ENCODE measurements at places on chromosomes 4 and X.

DNA sequence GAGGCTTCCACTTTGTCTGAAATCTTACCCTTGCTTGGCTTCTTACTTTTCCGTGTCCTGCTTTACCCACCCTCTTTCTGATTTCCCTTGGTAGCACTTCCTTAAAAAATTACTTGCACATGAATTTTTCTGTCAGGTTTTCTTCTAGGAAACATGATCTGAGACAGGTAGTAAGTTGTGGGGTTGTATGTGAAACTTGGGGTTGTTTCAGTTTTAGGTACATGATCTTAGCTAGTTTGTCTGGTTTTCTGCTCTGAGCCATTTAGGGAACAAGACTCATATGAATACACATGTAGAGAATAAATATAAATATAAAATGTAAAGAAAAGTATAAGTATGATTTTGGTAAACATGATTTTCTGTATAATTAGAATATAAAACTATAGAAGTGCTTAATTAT, 17.4 kb upstream of the ARMCX2 start:
- DNase-seq: no peak

- no peak for DNase-seq
These were observed 127.5 kb upstream of the NRK start for GRCh38 chrX:105694839-105695238.

- no peak for DNase-seq
These were observed 75.0 kb upstream of the GNPDA2 start for GRCh38 chr4:44801384-44801783.

- no peak for DNase-seq
These were observed 323.9 kb upstream of the CASK start for GRCh38 chrX:42247241-42247640.

DNA sequence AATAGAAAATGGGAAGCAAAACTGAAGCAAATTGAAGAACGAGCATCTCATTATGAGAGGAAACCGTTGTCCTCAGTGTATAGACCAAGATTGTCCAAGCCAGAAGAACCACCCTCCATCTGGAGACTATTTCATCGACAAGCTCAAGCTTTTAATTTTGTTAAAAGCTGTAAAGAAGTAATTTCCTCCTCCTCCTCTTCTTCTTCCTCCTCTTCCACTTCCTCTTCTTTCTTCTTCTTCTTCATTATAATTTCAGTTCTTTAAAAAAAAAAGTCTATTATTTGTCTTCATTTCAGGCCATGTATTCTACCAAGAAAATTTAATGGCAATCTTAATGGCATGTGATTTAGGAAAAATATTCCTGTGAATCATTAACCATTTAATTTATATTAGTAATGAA, 7.6 kb downstream of the PRIMPOL start:
- no peak for DNase-seq

- DNase-seq: no peak
These were observed 92.8 kb upstream of the CCDC160 start for GRCh38 chrX:134144231-134144630.

DNA sequence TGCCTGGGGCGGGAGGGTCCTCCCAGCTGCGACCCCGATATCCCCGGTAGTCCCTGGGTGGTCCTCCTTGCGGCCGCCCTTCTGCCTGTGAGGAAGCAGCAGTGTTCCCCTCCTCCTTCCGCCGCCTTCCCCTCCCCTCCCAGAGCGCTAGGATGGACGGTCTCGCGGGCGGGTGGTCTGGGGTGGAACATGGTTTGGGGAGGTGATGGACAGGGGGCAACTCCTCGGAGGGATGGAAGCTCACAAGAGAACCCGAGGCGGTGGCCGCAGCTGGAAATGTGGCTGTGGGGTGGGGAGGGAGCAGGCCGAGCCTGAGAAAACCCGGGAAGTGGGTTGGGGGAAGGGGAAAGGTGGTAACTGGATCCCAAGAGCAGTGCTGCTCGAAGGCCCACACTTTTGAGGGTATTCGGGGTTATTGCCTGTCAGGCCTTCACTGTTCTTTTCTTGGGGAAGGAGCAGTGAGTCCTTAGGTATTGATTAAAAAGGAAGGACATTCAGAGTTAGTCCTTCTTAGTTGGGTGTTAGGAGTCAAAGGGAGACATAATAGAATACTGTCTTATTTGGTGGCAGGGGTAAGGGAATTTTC, 581 bp downstream of the UBE2K start:
- DNase-seq: no peak

DNA sequence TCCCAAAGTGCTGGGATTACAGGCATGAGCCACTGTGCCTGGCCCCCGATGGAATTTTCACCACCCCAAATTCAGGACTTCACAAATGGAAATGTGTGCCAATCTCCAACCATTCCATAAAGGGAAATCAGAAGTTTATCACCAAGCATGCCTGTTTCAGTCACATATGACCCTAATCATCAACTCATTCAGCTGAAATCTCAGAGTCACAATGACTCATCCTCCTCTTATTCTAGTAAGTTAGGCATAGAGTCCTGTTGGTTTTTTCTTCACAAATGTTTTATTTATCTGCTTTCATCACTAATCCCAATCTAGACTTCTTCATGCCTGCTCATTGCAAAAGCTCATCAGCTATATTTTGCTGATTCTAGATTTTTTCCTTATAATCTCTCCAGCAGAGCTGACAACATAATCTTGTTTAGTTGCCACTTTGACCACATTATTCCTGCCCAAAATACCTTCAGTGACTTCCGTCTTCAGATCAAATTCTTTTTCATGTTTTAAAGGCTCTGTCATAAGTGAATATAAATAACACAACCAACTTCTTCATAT, 83.3 kb downstream of the SLC7A11 start:
- no peak for DNase-seq

DNA sequence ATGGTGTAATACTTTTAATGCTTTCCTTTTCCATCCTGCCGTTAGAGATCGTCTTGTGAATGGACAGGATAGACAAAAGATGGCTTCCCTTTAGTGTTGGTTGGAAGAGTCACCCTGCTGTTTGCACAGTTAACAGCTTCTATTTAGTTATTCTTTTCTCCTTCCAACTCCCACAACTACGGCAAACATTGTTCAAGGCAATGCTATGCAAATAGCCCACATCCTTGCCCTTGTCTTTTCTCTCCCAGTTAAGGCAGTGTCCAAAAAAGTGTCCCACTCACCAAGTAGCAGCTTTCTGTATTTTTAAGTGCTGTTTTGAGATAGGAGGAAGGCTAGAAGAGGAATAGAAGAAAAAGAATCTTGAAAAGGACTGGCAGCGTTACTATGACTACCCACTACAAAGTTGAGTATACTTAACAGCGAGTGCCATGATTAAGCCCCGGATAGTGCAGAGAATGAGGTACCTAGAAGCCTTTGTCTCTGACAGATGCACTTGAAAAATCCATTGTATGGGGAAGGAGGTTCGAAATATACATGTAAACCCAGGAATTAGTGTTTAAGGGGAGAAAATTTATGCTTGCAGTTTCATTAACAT, 12.1 kb upstream of the RUFY3 start:
- no peak for DNase-seq

DNA sequence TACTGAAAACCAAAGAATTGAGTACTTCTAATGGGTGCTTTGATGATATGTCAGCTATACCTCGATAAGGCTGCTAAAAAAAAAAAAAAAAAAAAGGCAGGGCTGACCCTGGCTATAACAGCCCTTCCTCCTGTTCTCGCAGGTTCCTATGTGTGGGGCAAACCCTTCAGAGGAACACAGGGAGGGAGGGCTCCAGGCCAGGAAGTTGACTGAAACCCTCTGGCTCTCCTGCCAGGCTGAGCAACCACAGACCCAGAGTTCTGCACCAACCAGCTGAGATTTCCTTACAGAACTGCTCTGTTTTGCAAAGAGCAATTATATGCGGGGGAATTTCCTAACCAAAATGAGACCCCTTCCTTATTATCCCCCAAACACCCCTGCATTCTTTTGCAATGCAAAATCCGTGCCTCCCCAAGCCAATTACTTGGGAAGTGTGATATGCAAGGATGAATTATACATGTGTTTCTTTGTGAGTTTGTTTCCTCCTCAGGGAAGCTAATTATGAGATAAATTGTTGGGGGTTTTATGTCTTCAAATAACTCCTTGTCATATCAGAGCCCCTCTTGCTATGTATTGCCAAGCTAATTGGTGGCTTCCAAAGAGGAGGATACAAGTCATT, 45.6 kb downstream of the PDHA1 start:
- DNase-seq: no peak

GRCh38 chr4:161186750-161187149, 977.0 kb downstream of the FSTL5 start:
- DNase-seq: no peak

DNA sequence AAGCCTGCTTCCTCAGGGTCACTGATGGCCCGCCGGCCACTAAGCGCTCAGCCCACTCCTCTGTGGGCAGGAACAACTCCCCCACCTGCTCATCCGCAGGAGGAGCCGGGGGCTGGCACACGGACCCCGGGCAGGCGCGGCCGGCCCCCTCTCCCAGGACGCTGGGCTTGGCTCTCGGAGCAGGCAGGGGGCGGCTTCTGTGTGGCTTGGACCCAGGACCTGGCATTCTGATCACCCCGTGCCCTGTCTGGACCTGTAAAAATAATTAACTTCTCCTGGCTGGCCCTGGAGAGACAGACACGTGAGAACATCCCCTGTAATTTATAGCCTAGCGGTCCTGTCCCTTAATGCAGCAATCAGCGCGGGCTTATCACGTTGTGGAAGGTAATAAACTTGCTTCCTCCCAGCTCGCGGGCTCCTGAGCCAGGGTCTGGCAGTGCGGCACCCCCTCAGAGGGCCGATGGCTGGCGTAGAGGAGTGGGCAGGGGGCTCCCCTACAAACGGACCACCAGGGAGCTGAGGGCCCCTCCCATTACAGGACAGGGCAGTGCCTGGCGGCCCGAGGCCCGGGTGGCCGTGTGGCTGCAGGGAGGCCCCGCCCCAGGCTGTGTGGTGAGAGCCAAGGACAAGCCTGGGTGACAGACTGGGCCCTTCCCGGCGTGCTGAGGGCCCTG, 84.5 kb upstream of the NKX1-1 start:
- DNase-seq: no peak

DNA sequence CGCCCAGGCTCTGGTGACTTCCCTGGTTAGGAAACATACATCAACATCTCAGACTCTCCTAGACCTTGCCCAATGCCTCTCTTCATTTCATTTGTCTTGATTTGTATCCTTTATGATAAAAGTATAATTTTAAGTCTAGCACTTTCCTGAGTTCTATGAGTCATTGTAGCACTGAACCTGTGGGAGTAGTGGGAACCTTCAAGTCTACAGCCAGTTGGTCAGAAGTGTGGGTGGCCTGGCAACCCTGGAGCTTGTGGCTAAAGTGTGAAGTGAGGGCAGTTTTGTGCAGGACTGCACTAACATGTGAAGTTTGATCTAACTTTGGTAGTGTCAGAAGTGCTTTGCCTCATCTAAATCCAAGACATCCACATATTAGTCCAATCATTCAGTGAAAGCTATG, 259.3 kb upstream of the IGFBP7 start:
- DNase-seq: no peak

DNA sequence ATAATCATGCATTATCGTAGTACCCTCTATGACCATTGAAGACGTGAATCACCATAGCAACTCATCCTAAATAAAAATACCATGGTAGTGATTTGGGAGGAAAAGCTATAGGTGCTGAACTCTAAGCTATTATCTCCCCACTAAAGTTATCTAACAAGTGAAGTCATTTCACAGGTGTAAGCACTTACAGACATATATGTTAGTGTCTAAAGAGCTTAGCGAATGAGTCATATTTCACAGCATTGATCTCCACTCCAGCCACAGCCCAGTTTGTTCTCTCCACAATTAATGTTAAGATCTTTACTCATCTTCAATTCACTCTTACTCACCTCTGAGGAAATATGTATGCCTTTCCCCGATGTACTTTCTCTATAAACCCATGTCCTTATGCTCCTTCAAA, 57.0 kb downstream of the DCAF8L1 start:
- DNase-seq: no peak

- DNase-seq: no peak
These were observed 60.9 kb upstream of the SORBS2 start for GRCh38 chr4:185872747-185873380.

- DNase-seq: no peak
These were observed 173.8 kb upstream of the DCAF12L2 start for GRCh38 chrX:126339928-126340327.

DNA sequence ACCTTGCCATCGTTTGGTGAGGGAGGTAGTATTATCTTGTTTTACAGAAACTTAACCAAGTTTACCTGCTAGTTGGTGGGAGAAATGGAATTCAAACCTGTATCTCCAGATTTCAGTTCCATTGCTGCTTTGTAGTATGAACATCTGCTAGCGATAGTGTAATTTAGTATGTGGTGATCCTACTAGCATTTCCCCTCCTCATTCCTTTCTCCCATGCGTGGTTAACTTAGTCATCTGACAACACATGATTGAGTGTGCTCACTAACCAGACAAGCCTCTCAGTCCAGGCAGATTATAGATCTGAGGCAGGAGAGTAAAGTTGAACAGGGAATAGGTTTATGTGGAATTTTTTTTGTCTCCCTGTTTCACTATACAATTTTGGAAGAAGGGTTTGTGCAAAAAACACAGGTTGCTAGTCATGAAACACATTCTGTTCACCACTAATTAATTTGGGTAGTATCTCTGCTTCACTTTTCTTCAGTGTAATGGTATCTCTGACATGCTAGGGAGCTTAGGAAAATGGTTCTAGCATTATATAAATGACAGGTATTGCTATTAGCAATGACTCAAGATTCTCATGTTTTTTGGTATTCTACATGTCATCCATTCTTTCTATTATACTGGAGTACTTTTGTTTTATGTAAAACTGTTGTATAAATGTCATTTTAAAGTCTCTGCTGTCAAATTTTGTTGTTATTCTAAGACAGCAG, 21.7 kb downstream of the RBPJ start:
- no peak for DNase-seq

- no peak for DNase-seq
These were observed 298.0 kb downstream of the C4orf33 start for GRCh38 chr4:129393976-129394375.

DNA sequence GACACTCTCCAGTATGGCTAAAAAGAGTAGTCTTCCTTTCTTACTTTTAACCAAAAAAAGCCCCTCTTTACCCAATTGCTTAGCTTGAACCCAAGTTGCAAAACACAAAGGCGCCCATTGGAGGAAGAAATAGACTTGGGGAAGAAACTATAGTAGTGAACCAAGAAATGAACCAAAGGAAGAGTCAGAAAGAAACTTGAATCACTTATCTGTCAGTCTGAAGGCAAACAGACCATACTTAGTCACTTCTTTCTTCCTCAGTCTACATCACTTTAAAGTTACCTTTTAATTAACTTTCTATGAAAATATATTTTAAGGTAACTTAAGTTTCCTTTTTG, 161.4 kb upstream of the GIMD1 start:
- DNase-seq: no peak

GRCh38 chrX:39591099-39591498, 506.7 kb downstream of the BCOR start:
- DNase-seq: no peak

- peak; percentile 73 for DNase-seq
These were observed 13.5 kb downstream of the NSUN7 start for GRCh38 chr4:40763228-40763716.

GRCh38 chr4:77009511-77010115, 60.1 kb downstream of the SEPTIN11 start:
- DNase-seq: no peak

All from GM06990 (cell line).